NCI-H1436 (cell line): ENCODE measurements at places on chromosomes 7 and 10.

GRCh38 chr10:72158176-72158575 is 57.6 kb upstream of the ANAPC16 start:
- no peak for DNase-seq

- DNase-seq, result peak; percentile 22
Observed at GRCh38 chr10:121598263-121599249, at the start of gene FGFR2. Gene FGFR2 (minus strand): TSS chr10:121598444. CDS start chr10:121593817, 4,627 bp downstream.

GRCh38 chr10:130847170-130847569 is 464.4 kb downstream of the TCERG1L start:
- no peak for DNase-seq

DNA sequence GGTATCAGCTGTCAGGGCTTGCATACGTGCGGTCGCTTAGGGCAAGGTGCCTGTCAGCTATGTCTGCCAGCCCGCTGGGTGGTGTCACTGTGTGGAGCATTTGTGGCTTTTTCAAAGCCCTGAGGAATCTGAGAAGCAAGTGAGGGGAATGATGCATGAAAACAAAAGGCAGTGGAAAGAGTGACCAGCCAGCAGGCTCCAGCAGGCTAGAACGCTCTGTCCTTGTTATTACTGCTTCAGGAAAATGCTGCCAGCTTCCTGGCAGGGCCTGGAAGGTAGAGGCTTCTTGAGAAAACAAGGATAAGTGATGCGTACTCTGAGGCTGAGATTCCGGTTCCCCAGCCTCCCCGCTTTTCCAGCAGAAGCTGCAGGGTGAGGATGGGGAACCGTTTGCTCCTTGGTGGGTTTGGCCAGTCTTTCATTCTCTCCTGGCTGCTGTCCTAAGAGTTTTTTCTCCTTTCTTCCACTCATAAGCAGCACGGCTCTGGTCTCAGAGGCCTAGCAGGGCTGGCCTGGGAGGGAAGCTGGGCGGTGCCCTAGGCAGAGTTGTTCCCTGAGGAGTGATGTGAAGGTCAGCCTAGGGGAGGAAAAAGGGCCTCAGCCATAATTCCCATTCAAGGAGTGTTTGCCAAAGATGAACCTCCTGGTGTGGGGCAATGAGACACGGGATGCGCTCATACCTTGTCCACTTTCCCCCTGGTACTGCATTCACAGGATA is 42.8 kb upstream of the MKLN1 start:
- no peak for DNase-seq

- DNase-seq, result no peak
Observed at GRCh38 chr7:136064627-136065237, 87.6 kb upstream of the MTPN start.

- DNase-seq, result no peak
Observed at GRCh38 chr10:52194716-52195115, 119.4 kb upstream of the DKK1 start.

- DNase-seq, result no peak
Observed at GRCh38 chr10:112913255-112913654, 36.8 kb upstream of the TCF7L2 start.

GRCh38 chr10:98388101-98388655 is 26.8 kb downstream of the PYROXD2 start:
- no peak for DNase-seq

- DNase-seq, result no peak
Observed at GRCh38 chr10:69668721-69669120, 38.7 kb downstream of the FAM241B start.

DNA sequence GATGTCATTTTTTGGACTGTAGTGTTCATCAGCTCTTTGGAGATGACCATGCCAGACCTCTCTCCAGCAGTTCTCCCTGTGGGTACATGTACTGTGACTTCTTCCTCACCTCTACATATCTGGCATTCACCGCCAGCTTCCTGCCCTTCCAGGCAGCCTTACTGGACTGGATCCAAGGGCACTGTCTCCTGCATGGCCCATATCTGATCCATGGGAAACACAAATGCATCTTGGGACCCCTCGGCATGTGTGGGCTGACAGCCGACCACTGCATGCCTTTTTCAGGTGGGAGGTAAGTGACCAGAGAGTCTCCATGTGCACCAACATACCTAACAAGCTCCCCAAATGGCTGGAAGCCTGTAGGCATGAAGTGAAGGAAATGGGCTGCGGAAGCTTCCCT is 3.9 kb upstream of the BLVRA start:
- DNase-seq, result no peak

GRCh38 chr7:44757739-44758138 is 9.1 kb downstream of the ZMIZ2 start:
- DNase-seq, result no peak

- DNase-seq, result peak; percentile 11
Observed at GRCh38 chr10:98748298-98748697, 301.6 kb upstream of the HPS1 start.

DNA sequence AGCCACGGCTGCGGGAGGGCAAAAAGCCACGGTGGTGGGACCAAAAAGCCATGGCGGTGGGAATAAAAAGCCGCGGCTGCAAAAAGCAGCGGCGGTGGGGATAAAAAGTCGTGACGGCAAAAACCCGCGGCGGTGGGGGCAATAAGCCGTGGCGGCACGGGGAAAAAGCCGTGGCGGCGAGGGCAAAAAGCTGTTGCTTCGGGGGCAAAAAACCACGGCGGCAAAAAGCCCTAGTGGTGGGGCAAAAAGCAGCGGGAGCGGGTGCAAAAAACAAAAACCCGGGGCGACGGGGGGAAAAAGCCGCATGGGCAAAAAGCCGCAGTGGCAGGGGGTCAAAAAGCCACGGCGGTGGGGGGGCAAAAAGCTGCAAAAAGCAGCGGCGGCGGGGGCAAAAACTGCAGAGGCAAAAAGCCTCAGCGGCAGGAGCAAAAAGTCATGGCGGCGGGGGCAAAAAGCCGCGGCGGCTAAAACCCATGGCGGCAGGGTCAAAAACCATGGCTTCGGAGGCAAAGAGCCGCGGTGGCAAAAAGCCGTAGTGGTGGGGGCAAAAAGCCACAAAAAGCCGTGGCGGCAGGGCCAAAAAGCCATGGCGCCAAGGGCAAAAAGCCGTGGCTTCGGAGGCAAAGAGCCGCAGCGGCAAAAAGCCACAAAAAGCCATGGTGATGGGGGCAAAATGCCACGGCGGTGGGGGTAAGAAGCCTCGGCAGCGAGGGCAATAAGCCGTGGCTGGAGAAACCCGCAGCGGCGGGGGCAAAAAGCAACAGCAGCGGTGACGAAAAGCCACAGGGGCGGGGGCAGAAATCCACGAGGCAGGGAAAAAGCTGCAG is 525.8 kb downstream of the ZNF33B start:
- no peak for DNase-seq

- DNase-seq, result no peak
Observed at GRCh38 chr10:4677296-4678021, 148.5 kb upstream of the AKR1E2 start.

- DNase-seq, result no peak
Observed at GRCh38 chr7:93202594-93203250, 23.5 kb downstream of the HEPACAM2 start.

DNA sequence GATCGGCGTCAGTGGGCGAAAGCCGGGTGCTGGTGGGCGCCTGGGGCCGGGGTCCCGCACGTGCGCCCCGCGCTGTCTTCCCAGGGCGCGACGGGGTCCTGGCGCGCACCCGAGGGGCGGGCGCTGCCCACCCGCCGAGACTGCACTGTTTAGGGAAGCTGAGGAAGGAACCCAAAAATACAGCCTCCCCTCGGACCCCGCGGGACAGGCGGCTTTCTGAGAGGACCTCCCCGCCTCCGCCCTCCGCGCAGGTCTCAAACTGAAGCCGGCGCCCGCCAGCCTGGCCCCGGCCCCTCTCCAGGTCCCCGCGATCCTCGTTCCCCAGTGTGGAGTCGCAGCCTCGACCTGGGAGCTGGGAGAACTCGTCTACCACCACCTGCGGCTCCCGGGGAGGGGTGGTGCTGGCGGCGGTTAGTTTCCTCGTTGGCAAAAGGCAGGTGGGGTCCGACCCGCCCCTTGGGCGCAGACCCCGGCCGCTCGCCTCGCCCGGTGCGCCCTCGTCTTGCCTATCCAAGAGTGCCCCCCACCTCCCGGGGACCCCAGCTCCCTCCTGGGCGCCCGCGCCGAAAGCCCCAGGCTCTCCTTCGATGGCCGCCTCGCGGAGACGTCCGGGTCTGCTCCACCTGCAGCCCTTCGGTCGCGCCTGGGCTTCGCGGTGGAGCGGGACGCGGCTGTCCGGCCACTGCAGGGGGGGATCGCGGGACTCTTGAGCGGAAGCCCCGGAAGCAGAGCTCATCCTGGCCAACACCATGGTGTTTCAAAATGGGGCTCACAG is 1.1 kb downstream of the EGFR start:
- DNase-seq, result no peak

DNA sequence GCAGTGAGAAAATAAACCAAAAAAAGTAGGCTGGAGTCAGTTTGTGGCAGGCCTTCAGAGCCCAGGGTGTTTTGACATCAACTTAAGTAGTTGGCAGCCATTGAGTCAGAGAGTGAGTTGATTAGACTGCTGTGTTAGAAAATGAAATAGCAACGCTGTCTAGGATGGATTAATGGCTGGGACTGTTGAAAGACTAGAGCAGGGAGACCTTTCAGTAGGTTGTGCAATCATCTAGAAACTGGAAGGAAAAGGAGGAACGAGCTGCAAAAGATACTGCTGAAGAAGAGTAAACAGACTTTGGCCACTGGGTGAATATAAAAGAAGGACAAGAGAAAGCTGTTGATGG is 28.6 kb upstream of the TRIL start:
- DNase-seq, result no peak

DNA sequence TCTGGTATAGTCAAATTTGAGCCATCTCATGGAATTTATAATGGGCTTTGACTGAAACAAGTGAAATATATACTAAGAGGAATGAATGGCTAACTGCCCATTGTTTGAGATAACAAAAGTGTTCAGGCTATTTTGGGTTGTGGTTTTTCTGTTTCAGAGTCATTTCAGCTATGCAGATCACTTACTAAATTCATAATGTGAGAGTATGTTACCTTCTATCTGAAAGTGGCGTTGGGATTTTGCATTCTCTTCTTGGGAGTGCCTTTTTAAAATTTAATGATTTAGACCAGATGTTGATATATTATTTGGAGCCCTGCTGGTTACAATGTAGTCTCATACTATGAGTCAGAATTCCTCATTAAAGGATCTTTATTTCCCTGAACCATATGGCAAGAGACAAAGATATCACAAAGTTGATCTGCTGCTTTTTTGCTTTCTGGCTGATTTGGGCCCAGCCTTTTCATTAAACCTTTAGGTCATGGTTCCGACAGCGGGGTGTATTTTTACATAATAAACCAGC is 10.4 kb downstream of the VCL start:
- no peak for DNase-seq

DNA sequence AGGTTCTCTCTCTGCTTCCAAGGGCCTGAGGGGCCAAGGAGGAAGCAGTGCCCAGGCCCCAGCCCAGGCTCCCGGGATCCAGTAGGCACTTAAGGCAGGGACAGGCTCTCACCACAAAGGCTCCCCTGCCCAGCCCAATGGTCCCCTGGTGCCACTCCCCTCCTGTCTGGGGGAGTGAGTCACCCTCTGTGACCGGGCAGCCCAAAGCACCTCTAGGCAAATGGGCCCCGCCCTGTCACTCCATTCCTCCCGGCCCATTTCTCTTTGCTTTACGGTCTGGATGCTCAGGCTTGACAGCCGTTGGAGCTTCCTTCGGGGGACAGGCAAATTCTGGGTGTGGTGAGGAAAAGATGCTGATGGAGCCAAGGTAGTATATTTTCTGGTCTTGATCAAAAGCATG is at the start of gene CALHM3:
CALHM3 (minus strand) TSS at position 106 of the 400 bp plus-strand sequence. CDS start 208 bp downstream, outside the sequence.
- no peak for DNase-seq

DNA sequence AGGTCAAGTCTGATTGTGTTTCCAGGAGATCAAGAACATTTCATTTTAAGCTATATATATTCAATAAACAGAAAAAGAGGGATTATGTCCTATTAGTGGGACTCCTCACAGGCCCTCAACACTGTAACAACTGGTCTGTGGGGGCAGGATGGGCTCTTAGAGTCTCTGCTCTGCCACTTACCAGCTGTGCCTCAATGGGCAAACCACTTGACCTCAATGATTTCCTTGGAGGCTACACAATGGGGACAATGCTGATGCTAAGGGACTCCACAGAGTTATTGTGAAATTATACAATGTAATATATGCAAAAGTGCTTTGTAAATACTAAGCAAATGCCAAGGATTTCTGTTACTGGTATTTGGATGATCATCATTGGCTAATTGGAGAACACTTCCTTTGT is 33.2 kb upstream of the MXI1 start:
- DNase-seq, result no peak

DNA sequence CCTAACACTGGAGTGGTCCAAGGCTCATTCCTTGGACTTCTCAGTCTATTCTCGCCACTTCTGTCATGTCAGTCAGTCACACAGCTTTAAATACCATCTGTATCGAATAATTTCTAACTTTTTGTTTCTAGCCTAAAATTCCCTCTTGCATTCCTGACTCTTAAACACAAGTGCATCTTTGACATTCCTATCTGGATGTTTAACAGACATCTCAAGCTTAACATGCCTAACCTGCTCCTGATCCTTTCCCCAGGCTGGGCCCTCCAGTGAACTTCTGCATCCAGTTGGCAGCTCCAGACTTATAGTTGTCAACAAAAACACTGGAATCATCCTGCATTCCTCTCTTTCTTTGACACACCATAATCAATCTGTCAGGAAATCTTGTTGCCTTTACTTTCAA is 4.5 kb upstream of the ABCB4 start:
- no peak for DNase-seq

- DNase-seq, result no peak
Observed at GRCh38 chr7:37342176-37342687, 106.4 kb downstream of the ELMO1 start.

DNA sequence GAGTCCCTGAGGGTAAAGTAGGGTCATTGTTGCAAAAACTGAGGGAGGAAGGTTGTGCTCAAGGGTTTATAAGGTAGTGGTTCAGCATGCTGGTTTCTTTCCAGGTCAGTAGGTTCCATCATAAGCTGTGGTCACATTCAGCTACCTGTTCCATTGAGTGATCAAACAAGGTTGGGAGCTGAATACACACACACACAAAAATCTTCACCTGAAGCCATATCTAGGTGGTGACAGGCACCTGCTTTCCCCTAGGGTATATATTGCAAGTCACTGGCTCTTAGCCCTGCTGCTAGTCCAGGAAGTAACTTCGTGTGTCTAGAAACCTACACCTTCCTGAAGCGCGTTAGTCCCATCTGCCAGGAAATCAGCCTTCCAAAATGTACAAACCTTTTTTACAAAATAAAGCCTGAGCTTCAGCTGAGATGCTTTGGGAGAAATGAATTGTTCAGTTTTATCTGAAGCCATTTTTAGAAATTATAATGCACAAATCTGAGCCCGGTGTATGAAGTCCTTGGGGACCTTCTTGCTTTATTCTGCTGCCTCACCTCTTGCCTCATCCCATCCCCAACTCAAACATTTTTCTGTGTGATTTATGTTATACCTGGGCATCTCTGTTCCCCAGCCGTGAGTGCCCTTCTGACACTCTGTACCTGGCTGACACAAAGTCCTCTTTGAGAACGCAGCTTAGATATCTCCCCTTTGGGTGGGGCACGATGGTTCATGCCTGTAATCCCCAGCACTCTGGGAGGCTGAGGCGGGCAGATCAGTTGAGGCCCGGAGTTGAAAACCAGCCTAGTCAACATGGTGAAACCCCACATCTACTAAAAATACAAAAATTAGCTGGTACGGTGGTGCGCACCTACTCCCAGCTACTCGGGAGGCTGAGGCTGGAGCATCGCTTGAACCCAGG is 10.6 kb upstream of the LAMTOR4 start:
- DNase-seq, result peak; percentile 19

GRCh38 chr7:152370297-152370696 is 65.5 kb downstream of the KMT2C start:
- DNase-seq, result no peak
